ENCODE measurements at places on chromosomes 5 and 9.

DNA sequence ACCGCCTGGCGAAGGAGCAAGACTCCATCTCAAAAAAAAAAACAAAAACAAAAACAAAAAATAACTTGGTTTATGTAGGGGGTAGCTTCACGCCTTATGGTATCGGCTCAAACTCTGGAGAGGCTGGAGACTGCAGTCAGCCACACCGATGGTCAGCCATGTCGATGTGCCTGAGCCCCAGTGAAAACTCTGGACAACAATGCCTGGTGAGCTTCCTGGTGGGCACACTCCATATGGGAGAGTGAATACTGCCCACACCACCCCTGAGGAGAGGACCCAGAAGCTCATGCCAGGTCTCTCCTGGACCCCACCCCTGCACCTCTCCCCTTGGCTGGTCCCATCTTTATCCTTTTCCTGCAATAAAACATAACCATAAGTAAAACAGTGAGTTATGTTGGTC is 19.6 kb downstream of the IPPK start:
- DNase-seq, result no peak

DNA sequence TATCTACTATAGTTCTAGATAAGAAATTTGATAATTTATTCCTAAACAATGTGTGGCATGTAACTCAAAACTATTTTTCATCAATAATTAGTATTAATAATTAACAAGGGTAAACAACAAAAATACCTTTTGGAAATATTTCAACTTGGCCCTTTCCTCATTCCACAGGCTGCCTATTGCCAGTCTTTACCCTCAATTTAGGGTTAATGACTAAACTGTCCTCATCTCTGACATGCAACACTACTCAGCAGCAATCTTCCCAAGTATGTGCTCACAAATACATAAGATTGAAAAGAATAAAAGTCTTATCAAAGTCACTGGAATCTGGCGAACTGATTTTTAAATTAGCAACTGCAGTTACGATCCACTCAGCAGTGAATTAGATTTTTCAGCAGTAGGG is 153.6 kb downstream of the GLIS3 start:
- no peak for DNase-seq

GRCh38 chr5:59760785-59761348 is 132.7 kb downstream of the PDE4D start:
- DNase-seq, result peak; percentile 64

DNA sequence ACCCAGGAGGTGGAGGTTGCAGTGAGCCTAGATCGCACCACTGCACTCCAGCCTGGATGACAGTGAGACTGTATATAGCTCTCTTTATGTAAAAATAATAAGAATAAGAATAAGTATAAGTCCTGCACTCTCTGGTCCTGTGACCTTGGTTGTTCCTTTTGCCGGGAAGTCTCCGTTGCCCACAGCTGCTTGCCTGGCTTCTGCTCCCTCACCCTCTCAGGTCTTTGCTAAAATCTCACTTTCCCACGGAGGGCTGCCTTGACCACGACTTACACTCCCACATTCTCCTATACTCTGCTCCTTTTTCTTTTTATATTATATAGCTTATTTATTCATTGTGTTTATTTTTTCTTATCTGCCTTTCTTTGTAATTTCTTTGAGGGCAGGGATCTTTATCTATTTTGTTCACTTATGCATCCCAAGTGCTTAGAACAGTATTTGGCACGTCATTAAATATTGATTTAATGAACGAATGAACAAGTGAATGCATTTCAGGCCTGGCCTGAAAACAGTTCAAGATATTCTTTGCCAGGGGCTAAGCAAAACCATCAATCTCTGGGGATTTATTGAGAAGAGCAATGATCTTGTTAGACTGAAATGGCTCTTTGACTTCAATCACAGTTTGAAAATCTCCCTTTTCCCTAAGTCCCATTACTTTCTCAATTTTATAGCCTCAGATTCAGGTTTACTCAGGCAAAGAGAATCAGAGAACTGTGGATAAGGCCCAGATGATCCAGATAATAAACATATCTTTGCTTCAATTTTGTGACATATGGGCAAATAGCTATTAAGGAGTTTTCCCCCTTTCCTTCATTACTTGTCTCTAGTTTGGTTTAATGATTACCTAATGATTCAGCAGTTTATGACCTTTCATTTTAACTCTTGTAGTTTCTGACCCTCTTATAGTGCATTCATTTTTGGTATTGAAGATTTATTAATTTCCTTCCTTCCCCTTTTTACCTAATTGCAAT is 60.8 kb upstream of the TMC1 start:
- no peak for DNase-seq

GRCh38 chr9:14313378-14313940 is 482 bp downstream of the NFIB start:
- peak; percentile 16 for DNase-seq

- no peak for DNase-seq
Measured at GRCh38 chr9:112624711-112625707, 92.9 kb downstream of the INIP start.

DNA sequence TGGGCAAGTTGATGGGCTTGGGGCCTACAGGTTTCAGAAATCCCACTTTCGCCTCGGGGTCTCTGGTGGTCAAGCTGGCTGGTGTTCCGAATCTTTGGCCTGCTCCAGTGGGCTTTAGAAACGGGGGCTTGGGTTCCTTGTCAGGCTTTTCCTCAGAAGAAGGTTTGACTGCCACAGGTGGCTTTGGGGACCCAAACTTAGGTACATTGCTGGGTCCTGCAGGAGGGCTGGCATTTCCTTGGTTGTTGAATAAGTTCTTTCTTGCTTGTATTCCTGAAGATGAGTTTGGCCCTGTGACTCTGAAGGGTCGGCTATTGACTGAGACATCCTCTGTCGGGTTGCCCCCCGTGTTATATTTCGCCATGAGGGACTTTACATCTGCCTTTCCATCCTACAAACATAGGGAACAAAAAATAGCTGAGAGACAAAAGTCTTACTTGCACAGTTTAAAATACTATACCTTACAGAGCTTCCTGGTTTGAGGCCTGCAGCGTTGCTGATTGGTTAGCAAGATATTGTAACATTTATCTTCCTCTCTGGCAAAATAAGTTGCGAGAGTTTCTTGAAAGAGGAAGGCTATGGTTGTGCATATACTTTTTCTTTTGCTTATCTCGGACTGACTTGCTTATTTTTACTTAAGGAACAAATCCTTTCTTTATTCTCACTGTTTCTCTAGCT is 16.6 kb downstream of the FYB1 start:
- DNase-seq, result no peak

DNA sequence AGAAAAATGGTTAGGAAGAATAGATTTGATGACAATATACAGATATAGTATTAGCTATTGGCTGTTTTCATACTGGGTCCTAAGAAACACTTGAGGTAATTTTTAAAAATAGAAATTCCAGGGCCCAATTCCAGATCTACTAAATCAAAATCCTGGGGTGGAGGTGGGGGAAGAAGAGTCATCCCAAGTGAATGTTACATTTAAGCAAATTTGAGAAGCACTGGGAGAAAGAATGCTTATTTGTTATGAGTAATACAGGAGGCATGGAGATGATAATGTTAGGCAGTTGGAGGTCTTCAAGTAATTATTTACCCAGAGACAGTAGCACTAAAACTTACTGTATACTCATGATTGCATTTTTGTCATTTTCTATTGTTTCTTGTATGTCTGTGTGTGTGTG is 93.0 kb upstream of the DAB2 start:
- peak; percentile 97 for DNase-seq

DNA sequence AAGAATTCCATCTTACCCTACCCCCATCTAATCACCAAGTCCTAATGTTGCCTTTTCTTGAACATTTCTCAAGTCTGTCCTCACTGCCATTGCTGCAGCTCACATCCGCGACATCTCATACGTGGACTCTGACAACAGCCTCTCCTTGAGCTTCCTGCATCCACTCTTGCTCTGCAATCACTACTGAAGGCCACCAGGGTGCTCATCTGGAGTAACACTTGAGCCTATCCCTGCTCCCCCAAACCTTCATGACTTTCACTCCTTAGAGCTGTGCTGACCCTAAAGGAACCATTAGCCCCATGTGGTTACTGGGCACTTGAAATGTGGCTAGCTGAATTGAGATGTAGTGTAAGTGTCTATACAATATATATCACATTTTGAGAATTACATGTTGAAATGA is 46.4 kb upstream of the CTXN3 start:
- DNase-seq, result no peak

GRCh38 chr9:83469722-83470121 is 68.5 kb downstream of the FRMD3 start:
- DNase-seq, result no peak

DNA sequence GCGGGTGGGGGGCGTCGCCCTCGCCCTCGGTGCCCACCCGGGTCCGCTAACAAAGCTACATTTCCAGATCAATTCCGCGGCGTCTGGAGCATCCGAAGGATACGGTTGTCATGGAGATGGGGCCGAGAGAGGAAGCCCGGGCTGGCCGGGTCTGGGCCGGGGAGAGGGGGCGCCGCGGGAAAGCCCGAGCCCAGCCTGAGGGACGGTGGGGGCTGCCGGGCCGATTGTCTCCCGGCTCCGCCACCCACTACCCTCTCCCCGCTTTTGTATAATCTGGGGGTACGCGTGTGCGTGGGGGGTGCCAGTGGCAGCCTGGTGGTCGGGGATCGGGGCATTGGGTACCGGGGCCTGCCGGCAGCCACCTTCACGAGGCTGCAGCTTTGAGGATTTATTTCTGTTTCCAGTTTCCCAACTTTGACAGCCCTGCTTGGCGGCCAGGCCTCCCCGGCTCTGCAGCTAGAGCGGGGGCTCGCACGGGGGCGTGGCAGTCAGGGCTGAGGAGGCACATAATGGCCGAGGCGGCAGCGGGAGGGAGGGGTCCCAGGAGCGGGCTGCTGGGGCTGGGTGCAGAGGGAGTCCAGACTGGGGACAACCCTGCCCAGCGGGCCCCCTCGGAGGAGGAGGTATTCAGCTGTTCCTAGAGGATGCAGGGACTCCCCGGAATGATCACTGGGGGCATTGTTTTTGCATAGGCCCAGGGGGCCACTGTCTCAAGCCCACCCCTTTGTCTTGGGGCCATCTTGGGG is 626 bp downstream of the PSD2 start:
- no peak for DNase-seq

GRCh38 chr9:17090041-17090440 is 44.8 kb upstream of the CNTLN start:
- no peak for DNase-seq

GRCh38 chr5:117680426-117680825 is 1105.8 kb upstream of the SEMA6A start:
- peak; percentile 68 for DNase-seq

DNA sequence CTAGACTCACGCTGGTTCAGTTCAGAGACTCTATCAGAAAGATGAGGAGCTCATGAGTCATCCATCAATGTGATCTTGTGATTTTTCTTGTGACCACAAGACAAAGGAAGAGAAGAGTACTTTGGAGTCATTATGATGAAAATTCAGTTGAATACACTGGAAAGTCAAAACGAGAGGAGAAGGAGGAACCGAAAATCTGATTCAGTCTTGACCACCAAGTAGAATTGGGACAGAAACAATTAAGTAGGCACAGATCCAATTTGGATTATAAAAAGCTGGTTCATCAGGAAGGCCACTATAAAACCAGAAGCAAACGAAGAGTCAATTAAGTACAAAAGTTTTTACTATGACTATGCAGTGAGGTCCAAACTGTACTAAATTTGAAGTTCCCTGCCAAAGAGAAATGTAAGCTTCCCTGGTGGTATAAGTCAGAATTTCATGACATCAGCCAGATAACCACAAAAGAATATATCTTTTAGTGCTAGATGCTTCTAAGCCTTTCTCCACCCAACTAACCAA is 90.9 kb downstream of the THBS4 start:
- peak; percentile 81 for DNase-seq

DNA sequence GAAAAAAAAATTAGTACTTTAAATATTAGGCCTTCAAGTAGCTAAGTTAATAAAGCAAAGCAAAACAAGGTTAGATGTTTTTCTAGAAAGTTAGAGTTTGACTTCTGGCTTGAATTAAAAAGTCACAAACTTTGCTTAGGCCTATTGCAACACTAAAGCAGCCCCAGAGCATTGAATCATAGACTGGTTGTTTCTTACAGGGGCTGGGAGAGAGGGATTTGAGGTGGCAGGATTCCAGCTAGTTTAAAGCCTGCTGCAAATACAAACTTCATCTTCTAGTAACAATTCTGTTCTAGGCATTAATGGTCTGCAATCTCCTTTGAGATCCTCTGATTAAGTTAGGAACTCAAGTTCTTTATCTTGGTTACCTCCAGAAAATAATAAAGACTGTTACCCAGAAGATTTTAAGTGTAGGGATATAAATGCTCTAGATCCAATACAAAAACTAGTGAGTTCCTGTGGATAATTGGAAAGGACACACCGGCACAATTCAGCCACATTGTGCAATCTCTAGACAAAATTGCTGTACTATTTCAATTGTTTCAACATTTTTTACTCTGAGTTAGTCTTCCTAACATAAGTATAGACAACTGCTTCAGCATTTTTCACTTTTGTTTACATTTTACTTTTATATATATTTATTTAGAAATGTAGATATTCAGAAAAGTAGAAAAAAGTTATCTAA is 12.6 kb downstream of the OR13C5 start:
- no peak for DNase-seq

DNA sequence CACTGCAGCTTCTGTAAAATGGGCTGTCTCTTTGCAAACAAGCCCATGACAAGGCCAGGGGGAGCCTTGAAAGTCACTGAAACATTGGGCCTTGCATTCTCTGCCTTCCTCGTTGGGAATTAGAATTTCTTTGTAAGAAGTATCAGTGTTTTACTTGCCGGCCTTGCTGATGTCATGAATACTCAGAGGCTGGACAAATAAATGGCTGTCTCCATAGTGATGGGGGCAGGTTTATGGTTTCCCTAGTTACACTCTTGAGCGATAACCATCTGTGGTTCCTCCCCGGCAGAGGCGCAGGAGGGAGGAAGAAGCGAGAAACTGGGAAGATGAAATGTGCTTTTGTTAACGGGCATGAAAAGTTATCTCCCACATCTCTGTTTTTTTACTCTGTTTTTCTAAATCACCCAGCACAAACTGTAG is 272.7 kb upstream of the PANK3 start:
- DNase-seq, result peak; percentile 68

DNA sequence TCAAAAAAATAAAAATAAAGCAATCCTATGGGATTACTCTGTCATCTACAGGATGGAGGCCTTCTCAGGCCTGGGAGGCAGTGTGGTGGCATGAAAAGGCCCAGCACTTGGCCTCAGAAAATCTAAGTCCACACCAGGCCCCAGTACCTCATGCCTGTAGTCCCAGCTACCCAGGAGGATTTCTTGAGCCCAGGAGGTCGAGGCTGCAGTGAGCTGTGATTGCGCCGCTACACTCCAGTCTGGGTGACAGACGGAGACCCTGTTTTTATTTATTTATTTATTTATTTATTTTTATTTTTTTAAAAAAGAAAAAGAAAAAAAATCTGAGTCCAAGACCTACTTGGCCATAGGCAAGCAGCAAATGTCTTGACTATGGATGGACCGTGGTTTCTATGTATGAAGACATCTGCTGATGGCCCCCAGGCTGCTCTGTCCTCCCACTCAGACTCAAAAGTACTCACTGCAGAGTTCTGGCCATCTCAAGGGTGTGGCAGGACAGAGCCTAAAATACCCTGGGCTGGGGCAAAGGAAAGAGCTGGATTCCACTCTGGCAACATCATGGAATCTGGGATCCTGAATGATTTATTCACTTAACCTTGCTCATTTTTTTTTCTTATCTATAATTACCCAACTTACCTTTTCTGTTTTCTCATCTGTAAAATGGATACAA is 55.0 kb downstream of the ARHGEF37 start:
- no peak for DNase-seq

- DNase-seq, result peak; percentile 99
Measured at GRCh38 chr9:96418083-96418919, at the start of gene ZNF367. TSS of gene ZNF367 (minus strand) at chr9:96418370. CDS start at chr9:96418032, 338 bp downstream.

GRCh38 chr9:33921967-33922895 is 105.3 kb downstream of the UBE2R2 start:
- DNase-seq, result no peak

Data from EL (cell line).